ENCODE measurements at places on chromosomes 12 and 14.

DNA sequence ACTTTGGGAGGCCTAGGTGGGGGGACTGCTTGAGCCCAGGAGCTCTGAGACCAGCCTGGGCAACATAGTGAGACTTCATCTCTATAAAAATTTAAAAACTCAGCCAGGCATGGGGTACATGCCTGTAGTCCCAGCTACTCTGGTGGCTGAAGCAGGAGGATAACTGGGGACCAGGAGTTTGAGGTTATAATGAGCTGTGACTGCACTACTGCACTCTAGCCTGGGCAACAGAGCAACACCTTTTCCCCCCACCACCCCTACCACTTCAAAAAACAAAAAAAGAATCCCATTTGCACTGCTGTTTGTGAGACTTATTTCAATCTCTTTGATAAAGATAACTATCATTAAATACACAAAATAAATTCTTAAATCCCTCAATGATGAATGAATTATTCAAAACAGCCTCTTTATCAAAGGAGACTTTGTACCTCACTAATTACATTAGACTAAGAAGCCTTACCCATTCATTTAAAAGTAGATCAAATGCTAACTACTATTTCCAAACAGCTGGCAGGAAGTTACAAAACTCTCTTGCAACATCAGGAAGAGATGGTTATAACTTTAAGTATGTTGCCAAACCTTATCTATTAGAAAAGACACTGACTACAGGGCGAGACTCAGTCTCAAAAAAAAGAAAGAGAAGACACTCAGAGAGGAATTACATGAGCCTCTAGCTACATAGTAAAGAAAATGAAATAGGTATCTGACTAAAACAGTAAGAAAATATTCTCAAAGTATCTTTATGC, 14.7 kb downstream of the BLTP3B start:
- no peak for DNase-seq

- DNase-seq, result no peak
Measured at GRCh38 chr12:110606253-110606611, 7.7 kb upstream of the TCTN1 start.

GRCh38 chr14:55353686-55354467, 57.8 kb downstream of the ATG14 start:
- no peak for DNase-seq

GRCh38 chr12:65938807-65939206, 114.5 kb downstream of the HMGA2 start:
- no peak for DNase-seq

GRCh38 chr12:21568115-21568514, 36.5 kb downstream of the GYS2 start:
- DNase-seq, result no peak

DNA sequence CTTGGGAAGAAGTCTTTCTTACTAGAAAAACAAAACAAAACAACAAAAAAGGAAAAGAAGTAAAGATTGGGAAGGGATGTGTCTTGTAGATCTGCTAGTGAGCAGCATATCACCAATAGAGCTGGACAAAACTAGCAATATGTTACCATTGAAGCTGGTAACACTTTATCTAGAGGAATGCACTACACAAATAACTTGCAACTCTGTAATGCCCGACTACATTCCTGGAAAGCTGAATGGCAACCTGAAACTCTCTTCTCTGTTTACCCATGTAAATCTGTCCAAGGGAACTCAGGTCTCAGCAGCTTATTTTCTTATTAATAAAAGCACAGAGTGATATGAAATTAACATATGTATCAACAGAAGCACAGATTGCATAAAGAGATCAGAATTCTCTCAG, 624.4 kb downstream of the KCNH5 start:
- no peak for DNase-seq

- peak; percentile 17 for DNase-seq
Measured at GRCh38 chr14:72907886-72908285, 14.0 kb upstream of the DPF3 start.

DNA sequence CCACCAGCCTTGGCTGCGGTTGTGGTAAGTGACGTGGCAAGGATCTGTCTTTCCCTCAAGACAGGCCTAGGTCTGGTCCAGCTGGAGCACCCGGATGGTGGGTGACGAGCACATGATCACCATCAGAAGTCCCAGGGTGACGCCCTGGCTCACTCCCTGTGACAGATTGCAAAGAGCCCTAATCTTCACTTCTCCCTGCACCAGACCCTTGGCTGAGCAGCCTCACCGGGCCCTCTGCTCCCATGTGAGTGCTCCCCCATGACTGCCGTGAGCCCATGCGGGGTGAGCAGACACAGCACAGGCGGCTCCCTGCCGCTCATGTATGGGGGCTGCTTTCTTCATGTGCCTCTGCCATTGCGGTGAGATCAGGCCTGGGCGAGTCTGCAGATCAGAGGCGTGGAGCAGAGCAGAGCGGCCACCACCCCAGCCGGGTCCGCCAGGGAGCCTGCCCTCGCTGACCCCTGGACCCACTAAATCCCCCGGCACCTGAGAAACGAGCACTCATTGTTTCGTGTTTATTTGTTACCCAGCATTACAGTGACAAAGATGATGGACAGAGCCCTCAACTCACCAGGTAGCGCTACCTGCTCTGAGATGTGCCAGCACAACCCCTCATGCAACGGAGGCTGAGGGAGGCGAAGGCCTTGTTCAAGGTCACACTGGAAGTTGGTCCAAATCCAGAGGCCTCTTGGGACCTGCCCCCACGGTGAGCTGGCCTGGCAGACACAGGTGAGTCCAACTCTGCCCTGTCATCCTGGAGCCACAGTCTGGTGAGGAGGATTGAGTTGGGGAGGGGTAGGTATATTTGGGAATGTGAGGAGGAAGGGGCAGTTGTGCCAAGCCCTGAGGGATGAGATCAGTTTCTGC, 9.3 kb upstream of the DIO3 start:
- no peak for DNase-seq

- DNase-seq, result no peak
Measured at GRCh38 chr14:30960216-30960615, 65.2 kb upstream of the AP4S1 start.

- DNase-seq, result no peak
Measured at GRCh38 chr14:90777830-90778485, 38.3 kb downstream of the TTC7B start.

DNA sequence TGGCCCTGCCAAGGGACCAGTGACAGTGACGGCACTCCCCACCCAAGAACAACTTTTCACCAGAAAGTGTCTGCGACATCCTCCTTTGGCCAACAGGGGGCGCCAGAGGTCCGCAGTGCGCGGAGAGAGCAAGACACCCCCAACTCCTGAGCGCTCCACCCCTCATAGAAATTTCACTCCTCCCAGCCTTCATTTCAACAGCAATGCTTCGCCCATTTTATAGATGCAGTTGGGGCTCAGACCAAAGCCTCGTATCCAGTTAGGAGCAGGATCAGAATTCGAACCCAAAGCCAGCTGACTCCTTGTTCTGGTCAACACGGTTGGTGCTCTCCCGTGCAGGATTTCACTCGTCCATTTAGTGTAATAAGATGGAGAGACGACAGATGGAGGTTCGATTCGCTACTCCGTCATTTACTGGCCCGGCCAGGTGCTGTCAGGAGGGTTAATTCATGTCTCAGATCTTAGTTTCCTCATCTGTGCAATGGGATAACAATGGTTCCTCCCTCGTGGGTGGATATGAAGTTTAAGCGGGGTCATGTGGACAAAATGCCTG, 2.4 kb upstream of the POP5 start:
- DNase-seq, result peak; percentile 88

- no peak for DNase-seq
Measured at GRCh38 chr12:30417697-30418231, 277.9 kb downstream of the IPO8 start.

GRCh38 chr14:38982837-38983236, 120.2 kb downstream of the SEC23A start:
- DNase-seq, result no peak

DNA sequence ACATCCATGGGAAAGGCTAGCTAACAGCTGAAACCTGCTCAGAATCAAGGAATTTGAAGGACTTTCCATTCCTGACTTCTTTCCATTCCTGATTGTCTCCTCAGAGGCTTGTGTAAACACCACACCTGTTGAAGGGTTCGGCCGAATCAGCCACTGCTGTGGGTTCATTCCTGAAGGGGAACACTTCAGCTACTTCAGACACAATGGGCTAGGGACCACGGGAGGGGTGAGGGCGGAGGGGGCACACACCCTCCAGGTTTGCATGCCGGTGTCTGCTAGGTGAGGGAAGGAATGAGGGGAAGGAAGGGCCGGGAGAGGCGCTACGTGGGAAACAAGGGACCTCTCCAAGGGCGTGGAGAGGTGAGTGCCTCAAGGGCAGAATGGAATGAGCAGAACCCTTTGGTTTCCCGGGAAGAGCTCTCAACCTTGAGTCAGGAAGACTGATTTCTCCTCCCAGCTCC, 1.3 kb downstream of the GPRC5A start:
- DNase-seq, result peak; percentile 42

GRCh38 chr14:36675581-36675980, 13.9 kb downstream of the PAX9 start:
- no peak for DNase-seq

DNA sequence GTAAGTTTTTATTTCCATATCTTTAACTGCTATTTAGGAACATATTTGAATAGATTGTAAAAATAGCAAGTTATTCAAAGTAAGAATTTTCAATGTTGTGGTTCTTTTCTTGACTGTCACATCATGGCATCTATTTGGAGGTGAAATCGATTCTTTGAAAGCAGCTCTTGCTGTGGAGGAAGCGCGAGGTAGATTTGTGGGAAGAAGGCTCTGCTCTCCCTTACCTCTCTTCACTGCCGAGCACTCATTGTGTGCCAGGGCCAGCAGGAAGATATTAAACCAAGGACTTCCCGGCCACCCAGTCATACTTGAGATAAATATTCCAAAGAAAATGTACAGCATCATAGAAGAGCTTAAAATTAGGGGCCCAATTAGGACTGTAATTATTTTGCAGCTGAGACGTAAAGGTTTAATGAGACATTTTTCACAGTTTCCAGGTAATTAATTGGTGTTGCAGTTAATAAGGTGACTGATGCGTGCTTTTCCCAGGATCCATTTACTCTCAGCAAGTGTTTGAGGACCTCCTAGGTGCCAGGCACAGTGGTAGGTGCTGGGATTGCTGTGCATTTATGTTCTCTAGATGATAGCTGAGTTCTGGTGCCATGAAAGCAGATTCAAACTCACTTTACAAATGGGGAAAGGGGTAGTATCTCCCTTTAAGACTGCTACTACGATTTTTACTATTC, 89.2 kb upstream of the DYNC1H1 start:
- DNase-seq, result no peak

DNA sequence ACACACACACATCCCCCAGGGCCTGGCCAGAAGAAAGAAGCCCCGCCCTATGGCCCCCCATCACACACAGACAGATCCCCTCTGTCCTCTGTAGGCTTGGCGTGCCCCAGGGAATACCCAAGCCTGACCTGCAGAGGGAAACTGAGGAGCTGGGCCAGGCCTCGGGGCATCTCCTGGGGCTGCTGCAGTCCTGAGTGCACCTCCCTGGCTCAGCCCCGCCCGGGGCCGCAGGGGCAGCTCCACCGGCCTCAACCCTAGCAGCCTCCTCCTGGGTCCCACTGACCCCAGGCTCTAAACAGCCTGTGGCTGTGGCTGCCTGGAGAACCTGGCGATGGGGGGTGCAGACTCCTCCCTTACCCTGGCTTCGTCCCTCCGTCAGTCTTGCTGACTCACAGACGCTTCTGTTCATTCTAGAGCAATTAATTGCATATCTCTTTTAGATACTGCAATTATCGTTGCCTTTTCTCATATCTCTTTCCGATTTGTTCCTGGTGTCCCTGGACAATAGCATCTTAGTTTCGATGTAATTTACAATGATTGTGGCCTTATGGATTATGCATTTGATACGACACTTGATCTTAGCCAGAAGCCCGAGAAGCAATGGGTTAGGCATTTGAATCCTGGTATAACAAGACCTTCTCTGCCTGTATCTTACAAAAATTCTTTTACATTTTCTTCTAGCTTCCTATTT, 45.8 kb upstream of the EIF5 start:
- no peak for DNase-seq

DNA sequence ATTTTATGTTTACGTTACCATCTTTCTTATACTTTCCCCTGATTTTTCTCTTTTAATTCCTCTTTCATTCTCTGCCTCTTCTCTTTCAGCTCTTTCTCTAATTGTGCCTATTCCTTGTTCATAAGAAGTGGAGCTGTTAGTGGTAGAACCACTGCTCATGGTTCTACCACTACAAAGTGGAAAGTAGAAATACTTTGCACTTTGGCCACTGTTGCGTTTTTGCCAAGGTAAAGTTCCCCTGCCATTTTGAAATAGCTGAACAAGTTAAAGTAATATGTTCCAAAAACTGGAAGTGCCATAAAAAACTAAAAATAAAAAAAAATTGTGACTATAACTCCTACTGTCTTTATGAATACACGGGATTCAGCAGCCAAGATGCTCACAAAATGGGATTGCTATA, 130.6 kb downstream of the MON2 start:
- no peak for DNase-seq

DNA sequence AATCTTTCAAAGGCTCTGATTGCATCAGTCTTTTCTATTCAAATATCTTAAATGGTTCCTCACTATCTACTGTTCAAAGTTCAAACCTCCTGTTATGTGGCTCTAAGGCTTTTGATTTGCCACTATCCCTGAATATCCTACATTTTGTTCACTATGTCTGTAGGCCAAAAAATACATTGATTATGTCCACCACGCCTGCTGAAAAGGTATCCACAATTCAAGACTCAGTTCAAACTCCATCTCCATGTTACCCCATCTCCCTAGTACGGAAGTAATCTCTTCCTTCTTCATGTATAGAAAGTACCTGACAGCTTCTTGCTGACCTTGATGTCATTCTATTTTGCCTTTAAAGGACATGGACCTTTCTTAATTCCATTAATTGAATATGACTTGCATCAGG, 24.8 kb downstream of the TAOK3 start:
- DNase-seq, result no peak

DNA sequence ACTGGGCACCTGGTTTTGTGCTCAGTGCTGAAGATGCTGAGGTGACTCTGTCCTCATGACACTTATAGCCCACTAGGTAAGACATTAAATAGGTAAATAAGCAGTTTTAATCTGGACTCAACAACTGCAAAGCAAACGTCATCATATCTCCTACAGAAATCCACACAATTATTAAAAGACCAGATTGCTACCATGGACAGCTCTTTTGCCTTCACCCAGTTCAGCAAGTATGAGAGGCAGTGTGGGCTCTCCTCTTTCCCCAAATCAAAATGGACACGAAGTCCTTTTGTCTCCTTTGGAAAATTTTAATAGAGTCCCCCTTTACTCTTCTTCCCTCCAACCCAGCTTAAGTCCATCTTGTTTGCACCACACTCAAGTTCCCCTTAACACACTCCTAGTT, 171.1 kb downstream of the RPAP3 start:
- no peak for DNase-seq

GRCh38 chr12:132619386-132620112, 973 bp downstream of the P2RX2 start:
- DNase-seq, result no peak

DNA sequence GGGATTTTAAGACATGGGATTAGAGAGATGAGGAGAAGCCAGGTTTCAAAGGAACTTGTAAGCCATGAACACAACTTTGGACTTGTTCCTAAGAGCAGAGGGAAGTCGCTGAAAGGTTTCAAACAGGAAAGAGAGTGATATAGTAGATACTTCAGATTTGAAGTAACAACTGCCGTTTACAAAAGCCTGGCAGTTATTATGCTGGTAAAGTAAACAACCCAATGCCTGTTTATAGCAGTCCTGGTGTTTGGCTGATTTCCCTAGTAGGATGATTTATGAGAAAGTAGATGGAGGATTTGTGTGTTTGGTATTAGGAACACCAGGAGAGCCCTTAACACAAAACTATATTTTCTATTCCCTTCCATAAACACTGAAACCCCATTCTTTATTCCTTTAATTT, 285.7 kb downstream of the RMST start:
- no peak for DNase-seq
